ENCODE measurements at places on chromosomes 4 and X.

DNA sequence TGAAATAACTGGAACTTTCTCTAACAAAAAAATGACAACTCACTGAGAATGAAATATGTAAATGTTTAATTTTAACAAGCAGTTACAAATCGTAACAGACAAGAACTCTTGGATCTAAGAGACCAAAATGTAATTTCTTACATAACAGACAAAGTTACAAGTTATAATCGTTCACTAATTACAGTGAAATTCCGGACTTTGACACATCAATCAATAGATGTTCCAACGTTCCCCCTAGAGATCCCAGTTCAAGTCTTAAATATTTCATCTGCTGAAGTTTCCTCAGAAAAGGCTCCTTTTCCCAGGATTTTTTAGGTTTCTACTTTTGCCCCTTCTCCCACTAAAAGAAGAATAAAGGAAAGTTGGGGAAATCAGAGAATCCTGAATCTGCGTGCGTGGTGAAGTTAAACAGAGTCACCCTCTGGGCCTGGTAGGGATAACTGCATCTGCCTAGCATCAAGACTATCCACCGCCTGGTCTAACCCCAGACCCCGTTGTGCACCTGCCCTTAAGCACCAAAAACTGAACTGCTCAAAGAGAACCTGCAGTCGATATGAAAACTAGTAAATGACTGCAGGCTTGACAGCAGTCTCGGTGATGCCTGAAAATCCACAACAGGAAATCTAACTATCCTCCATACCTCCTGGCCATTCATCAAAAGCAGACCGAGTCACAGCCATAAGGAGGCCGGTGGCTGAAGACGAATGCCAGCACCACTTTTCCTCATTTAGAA lies 2.3 kb downstream of the IRF2 start:
- DNase-seq, result no peak

GRCh38 chrX:134362560-134363089 lies 97.3 kb upstream of the HPRT1 start:
- DNase-seq, result no peak

- no peak for DNase-seq
These were observed 4.0 kb upstream of the PDGFRA start for GRCh38 chr4:54224996-54225597.

DNA sequence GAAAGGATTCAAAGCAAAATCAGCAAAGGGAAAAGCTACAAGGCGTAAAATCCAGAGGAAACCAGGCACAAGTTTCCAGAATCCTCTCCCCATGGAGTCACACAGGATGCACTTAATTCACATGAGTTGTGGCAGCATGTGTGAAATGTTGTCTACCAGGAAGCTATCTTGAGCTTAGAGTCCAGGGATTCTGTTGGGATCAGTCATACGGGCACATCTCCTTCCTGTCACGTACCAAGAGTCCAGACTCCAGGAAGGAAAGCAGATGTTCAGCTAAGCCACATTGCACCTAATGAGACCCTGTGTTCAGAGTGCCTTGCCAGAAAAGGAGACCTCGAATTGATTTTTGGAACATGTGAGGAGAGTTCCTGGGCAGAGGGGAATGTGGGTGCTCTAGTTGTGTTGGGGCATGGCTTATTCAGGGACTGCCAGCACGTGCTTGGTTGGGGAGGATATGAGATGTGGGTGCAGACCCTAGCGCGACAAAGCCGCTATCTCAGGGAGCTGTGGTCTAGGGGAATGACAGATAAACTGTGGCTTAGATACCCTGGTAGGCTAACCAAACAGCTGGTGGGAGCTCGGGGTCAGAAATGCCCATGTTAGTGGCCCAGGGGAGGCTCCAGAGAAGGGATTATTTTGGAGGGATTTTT lies 70.0 kb downstream of the EVC start:
- no peak for DNase-seq

Measured in activated CD4-positive, alpha-beta T cell treated with anti-CD3 and anti-CD28 coated beads for 24 hours (primary cell).